ENCODE measurements at places on chromosomes 16 and 17. TPM values are rescaled to one million over a fixed set of nuclear protein-coding genes. Genes with fewer than 3 reads are reported as not detected.

C16orf54 gene
- 3.4 TPM for total RNA-seq

TNFRSF13B gene
- total RNA-seq = not detected

UBALD1 gene
- 9.9 TPM for total RNA-seq

KRTAP16-1 gene
- not detected for total RNA-seq

KIF19 gene
- total RNA-seq = not detected

PRAC2 gene
- total RNA-seq = not detected

ZNF75A gene
- 10.6 TPM for total RNA-seq

HSD11B2 gene
- total RNA-seq = 4.0 TPM

PIPOX gene
- total RNA-seq = not detected

OR1F1 gene
- total RNA-seq = not detected

CANT1 gene
- 58.8 TPM for total RNA-seq

P2RX5 gene
- not detected for total RNA-seq
